Stimulated activated CD8-positive, alpha-beta memory T cell treated with anti-CD3 and anti-CD28 coated beads, Interleukin-15, amount 100 ng/mL, for 1 hour (primary cell): ENCODE measurements at places on chromosomes 16 and 17.

DNA sequence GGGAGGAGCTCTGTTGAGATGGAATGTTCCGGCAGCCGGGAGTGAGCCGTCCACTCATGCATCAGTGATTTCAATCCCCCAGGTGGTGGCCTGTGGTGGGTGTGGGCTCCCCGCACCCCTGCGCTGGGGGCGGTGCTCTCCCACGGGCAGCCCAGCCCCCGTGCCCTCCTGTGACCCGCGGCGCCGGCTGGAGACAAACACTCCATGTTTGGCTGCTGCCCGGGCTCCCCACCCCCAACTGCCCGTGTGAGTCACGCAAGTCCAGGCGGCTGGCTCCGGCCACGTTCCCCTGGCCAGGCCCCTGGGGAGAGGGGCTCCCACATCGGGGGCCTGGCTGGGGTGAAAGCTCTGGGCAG is 29.4 kb downstream of the CACNA1H start:
- no peak for DNase-seq

GRCh38 chr16:49014277-49015224 is 267.1 kb downstream of the CBLN1 start:
- DNase-seq, result no peak

GRCh38 chr16:12891836-12892235 is 9.6 kb upstream of the SHISA9 start:
- DNase-seq, result no peak

DNA sequence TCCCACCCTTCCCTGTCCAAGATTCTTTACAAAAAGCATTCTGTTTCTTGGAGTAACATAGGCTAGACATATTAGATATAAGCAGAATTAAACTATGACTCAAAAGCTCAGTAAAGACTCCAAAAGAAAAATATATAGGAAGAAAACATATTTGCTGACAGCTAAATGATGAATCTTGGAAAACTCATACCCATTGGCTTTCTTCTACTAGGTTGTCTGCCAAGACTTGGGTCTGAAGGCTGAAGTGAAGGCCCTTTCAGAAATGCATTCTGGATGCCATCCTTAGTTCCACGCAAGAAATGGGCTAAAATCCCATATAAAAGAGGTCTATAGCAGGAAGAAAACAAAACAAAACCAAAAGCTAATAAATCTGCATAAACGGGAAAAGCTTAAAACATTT is 15.1 kb downstream of the CEP20 start:
- DNase-seq, result no peak

GRCh38 chr16:87350681-87351319 is 32.8 kb downstream of the FBXO31 start:
- DNase-seq, result no peak

DNA sequence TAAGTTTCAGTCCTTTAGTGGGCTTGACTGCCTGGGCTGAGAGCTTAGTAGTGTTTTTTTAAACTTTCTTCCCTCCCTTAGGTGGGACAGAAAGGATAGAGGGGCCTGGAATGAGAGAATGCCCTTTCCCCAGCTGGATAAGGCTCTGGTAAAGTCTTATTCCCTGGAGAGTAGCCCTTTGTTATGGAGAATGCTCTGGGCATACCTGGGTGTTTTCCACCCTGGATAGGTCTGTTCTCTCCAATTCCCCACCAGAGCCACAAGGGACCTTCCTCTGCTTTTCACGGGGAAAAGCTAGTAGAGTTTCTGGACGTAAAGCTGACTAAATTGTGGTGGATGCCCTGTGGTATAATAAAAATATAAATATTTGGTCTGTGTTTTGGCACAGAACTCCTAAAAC is 164.1 kb downstream of the HS3ST4 start:
- no peak for DNase-seq

- no peak for DNase-seq
Observed at GRCh38 chr17:75365009-75365930, 40.2 kb downstream of the GRB2 start.

- no peak for DNase-seq
Observed at GRCh38 chr17:80605326-80606066, 60.9 kb downstream of the RPTOR start.

DNA sequence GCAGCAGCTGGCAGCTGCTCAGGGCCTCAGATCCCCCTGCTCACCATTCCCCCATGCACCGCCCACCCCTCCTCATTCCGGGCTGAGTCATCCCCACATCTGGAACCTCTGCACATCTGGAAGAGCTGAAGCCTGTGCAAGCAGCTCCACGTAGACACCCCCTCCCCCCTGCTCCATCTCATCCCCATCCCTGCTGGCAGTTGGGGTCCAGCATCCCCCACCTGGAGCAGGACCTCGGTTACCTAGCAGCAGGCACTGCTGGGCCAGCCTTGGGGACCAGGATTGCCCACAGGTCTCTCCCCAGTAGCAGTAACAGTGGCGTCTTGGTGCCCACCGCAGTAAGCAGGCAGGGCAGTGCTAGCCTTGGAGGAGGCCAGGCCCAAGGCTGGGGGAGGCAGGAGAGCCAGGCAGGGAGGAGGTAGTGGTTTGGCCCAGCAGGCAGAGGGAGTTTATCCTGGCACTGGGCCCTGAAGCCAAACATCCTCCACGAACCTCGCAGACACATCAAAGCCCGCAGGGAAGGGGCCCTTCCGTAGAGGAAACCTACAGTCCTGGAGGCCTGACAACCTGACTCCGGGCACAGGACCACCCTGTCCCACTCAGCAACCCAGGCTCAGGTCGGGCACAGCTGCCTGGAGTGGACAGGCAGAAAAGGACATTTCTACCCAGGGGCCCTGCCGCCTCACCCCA is 7.7 kb upstream of the TMEM92 start:
- no peak for DNase-seq

- no peak for DNase-seq
Observed at GRCh38 chr17:37106049-37106448, 157.3 kb downstream of the AATF start.

DNA sequence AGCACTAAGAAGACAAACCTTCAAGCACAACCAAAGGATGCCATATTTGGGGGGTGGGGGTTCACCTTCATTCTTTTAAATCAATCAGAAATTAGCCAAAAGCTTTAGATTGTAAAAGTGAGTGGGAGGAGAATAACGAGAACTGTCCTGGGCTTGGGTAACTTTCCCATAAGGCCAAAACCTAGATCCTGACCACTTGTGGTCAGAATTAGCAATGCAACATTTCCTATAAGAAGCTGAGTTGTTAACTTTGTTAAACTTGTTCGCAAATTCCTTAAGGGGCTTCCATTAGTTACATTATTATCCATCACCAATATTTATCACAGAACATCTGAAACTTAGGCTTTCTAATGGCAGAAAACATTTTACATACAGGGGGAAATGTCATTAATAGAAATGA is 25.1 kb downstream of the STAT5B start:
- DNase-seq, result no peak

DNA sequence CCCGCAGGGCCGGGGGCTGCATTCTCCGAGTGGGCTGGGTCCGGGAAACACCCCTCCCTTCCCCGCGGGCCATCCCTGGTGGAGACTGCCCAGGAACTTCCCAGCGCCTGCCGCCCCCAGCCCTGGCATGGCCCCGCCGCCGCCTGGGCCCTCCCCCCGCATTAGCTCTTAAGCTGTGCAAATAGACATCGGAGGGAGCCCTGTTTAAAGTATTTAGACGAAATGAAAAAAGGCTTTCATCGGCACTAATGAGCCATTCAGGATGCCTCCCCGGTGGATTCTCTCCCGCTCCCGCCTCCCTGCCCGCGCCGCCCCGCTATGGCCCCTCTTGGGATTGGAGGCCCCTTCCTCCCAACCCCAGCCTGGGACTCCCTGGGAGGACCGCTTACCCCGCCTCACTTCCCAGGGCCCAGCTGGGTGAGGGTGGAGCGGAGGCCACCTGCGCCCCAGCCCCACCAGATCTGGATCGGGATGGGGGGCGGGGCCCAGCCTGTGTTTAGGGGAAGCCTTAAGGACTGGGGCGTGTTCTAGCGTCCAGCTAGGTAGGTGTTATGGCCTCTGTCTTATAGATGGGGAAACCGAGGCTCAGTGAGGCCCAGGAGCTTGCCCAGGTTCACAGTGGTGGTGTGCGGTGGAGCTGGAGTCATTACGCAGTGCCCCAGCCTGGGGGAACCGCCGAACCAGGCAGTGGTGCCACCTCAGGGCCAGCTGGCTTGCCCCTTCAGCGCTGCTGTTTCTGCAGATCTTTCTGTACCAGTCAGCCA is 19.7 kb downstream of the SEZ6 start:
- DNase-seq, result no peak

DNA sequence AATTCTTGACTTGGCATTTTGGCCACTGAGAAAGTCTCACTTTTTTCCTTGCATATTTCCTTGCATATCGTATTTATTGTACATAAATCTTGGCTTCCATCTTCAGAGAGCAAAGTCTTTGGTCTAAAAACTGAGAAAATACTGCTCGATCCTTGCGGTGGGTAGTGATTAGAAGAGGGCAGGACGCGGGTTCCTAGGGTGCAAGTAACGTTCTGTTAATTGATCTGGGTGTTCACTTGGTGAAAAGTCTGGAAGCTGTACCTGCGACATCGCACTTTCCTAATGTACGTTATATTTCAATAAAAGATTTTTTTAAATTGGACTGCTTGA is 758 bp upstream of the UBALD2 start:
- DNase-seq, result no peak

- DNase-seq, result no peak
Observed at GRCh38 chr17:72432881-72433280, 312.1 kb downstream of the SOX9 start.

DNA sequence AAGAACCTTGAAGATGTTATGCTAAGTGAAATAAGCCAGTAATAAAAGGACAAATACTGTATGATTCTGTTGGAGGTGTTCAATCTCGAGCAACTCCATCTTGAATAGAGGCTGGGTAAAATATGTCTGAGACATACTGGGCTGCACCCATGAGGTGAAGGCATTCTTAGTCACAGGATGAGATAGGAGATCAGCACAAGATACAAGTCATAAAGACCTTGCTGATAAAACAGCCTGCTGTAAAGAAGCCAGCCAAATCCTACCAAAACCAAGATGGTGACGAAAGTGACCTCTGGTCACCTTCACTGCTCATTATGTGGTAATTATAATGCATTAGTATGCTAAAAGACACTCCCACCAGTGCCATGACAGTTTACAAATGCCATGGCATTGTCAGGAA is 98.1 kb downstream of the RGS9 start:
- no peak for DNase-seq
